ENCODE measurements at places on chromosomes 6 and 20. TPM values are rescaled to one million over a fixed set of nuclear protein-coding genes. Genes with fewer than 3 reads are reported as not detected.
A peak's percentile ranks its signal among the peaks of the same experiment; 100 is the strongest.

HCRTR2 gene
- total RNA-seq, result not detected

C6orf15 gene
- total RNA-seq, result 9.3 TPM

SLC12A5 gene
- total RNA-seq, result not detected

SNPH gene
- total RNA-seq, result 11.2 TPM

SPEF1 gene
- total RNA-seq, result 0.26 TPM

RNF217 gene
- total RNA-seq, result 103 TPM

DNA sequence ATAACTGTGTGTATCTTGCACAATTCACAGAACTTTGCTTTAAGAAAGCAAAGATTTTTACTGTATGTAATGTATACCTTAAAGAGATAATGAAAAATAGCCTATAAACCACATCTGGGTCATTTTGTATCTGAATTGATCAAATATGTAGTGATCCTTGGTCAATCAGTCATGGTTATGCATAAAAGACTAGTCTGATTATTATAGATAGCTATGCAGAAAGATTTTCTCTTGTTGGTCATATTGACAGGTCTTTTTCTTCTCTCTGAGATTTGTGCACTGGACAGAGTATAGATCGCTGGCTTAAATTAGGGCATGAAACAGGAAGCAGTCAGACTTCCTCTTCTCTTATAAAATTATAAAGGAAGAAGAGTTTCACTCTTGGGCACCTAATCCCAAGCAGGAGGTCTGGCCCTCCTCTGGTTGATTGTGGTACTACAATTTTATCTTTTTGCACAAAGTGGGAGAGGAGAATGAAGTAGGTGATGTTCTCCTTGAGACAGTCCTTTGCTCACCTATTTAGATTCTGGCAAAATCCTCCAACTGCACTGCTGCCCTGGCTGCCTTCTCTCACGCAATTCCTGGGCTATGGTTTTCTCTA, 380.9 kb upstream of the RGS17 start:
- peak; percentile 25 for DNase-seq

DNA sequence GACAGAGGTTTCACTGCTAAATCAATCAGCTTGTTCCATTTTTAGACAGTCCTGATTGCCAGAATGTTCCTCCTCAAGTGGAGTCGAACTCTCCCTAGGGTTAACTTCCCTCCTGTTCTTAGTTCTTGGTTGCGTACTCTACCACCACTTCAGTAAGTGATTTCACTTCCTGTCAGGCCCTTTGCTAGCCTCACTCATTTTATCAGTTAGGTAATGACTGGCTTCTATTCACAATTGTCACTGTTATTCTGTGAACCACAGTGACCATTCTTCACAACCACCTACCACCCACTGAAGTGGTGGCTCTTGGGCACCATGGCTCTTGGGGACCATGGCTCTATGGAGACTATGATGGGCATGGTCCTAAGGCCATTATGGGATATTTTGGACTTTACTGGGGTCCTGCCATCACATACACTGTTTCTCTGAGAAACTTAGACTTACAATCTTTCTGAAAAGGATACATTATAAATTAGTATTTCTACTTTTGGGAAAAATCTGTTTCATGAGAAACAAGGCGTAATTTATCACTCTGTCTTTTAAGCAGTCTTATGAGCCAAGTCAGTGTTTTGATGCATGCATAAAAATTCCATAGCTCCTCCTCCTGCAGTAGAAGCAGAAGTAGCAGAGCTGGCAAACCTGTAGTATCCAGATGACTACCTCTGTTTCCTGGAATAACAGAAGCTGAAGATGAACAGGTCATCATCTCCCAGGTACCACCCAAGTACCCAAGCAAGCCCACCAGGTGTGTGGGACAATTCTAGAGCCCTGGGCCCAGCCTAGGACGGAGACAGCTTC, 66.3 kb downstream of the ATXN1 start:
- no peak for DNase-seq

GRCh38 chr6:56875961-56876360, 78.9 kb upstream of the BEND6 start:
- no peak for DNase-seq

DNA sequence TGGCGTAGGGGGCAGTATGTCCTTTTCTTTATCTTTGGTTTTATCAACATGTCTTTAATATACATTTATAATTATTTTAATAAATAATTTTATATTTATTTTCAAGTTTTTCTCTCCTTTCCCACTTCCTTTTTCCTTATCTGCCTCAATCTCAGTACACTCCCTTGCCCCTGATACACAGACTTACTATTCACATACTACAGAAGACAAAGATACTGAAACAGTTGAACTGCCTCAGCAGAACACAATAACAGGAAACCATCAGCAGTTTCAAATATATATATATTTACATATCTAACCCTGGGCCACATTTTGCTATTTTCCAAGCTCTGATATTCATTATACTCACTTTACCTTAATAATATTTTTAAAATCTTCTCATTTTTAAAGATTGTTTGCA, 19.8 kb downstream of the IBTK start:
- no peak for DNase-seq

- DNase-seq, result no peak
These were observed 1.3 kb downstream of the NKAIN2 start for GRCh38 chr6:123804787-123805540.

GRCh38 chr6:154257067-154257466, 99.5 kb downstream of the IPCEF1 start:
- DNase-seq, result no peak

GRCh38 chr6:14190191-14190928, 72.8 kb downstream of the CD83 start:
- no peak for DNase-seq

- DNase-seq, result peak; percentile 65
These were observed 3.1 kb downstream of the PXDC1 start for GRCh38 chr6:3748208-3749066.

DNA sequence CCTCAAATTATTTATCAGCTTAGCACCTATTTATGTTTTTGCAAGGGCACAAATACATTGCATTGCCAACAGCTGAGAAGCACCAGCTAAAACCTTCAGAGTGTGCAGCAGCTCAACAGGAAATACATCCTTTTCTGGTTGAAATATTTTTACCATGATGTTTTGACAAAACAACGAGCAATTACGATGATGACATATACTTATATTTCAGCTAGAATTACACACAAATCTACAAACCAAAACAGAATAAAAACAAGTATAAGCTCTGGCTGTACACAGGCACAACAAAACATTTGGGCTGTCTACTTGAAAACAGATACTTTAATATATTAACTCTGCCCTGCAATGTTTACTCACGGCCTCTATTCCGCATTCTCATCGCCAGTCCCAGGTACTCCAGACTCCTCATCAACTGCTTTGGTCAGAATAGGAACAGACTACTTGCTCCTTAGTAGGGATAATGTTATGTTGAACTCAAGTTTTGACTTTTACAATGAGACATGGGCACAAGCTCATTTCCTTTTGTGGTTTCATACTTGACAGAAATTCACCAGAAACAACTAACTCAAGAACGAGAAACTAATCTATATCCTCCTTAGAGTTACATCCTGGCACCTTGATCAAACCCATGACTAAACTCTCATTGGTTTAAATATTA, 377.6 kb downstream of the ESR1 start:
- no peak for DNase-seq

DNA sequence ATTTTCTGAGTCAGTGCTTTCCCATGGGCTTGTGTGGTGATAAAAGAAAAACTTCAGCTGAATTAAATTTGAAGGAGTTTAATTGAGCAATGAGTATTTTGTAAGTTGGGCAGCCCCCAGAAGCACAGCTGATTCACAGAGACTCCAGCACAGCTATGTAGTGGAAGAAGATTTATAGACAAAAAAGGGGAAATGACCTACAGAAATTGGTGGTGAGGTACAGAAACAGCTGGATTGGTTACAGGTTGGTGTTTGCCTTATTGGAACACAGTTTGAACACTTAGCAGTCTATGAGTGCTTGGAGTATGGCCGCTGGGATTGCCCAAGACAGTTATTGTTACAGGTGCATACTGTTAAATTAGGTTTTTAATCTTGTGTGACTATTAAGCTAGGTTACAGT, 96.9 kb upstream of the PTPRK start:
- DNase-seq, result no peak

GRCh38 chr6:158894193-158894592, 75.0 kb upstream of the EZR start:
- peak; percentile 89 for DNase-seq

DNA sequence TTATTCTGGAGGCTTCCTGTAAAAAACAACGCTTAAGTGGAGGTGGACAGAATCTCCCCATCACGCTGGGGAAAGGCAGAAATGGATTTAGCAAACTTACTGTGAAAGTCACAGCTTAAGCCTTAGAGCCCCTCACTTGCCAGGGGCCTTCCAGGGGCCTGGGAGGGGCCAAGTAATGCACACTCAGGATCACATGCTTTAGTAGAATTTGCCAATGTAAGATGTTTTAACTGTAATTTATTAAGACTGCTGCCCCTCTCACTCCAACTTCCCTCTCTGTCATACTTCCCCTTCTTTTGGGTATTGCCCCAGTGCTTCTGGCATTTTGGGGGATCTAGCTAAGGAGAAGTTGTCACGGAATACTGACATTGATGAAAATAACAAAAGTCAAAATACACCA, 12.6 kb upstream of the ADA start:
- DNase-seq, result no peak

DNA sequence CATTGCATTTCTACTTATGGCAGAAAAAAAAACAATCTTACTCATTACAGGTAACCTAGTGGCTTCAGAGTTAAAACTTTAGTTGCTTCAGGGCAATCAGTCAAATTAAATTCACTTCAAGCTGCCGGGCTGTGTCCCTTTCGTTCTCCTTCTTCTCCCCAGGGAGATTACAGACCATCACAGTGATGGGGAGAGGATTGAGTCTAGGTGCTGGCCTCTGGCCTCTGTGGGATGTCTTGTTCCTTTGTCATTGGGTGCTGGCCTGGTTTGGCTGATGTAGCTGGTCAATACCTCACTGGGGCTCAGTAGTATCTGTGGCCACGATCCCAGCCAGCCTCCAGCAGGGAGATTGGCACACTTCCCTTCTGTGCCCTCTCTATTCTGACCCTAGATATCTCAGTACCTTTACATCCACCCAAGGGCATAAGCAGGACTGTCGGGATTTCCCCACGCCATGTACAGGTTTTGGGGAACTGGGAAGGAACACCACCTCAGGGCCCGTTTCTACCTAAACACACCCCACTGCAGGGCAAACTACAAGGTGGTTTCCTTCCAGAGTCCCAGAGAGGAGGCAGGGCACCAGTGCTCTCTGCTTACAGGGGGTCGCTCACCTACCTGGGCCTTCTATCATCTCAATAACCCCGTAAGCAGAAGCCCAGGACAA, 15.4 kb downstream of the FYN start:
- DNase-seq, result no peak

- DNase-seq, result peak; percentile 75
These were observed 106.5 kb downstream of the ATP9A start for GRCh38 chr20:51661609-51662178.

- no peak for DNase-seq
These were observed 131.6 kb upstream of the OLIG3 start for GRCh38 chr6:137625808-137626207.
